ENCODE measurements at places on chromosomes 4 and X. TPM values are rescaled to one million over a fixed set of nuclear protein-coding genes. Genes with fewer than 3 reads are reported as not detected.

DNA sequence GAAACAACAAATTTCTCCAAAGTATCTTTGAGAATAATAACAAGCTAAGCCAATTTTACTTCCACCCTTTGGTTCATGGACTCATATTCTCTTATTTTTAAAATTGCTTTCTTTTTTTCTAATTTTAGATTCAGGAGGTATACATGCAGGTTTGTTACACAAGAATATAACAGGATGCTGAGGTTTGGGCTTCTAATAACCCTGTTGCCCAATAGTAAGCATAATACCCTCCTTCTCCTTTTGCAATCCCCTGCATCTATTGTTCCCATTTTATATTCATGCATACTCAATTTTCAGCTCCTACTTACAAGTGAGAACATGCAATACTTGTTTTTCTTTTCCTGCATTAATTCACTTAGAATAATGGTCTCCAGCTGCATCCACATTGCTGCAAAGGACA, 202.3 kb upstream of the FSTL5 start:
- no peak for DNase-seq

The RS1 gene
- not detected for total RNA-seq

GRCh38 chrX:71604796-71605568, 13.3 kb downstream of the CXCR3 start:
- no peak for DNase-seq

DNA sequence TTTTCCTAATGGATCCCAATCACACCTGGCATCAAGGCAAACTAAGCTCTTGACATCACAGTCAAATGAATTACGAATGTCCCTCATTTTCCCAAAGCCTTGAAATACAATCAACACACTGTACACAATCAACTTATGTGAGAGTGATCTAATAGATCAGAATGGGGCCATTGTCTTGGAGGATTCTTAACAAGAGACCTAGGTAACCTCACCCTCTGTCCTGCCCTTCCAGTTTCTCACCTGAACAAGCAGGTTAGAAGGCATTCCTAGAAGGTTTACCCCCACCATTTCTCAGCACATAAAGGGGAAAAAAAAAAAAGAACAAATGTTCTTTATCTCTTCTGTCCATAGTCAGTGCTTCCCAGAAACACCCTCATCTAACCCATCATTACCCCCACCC, 6.3 kb downstream of the SLC39A8 start:
- DNase-seq, result no peak

DNA sequence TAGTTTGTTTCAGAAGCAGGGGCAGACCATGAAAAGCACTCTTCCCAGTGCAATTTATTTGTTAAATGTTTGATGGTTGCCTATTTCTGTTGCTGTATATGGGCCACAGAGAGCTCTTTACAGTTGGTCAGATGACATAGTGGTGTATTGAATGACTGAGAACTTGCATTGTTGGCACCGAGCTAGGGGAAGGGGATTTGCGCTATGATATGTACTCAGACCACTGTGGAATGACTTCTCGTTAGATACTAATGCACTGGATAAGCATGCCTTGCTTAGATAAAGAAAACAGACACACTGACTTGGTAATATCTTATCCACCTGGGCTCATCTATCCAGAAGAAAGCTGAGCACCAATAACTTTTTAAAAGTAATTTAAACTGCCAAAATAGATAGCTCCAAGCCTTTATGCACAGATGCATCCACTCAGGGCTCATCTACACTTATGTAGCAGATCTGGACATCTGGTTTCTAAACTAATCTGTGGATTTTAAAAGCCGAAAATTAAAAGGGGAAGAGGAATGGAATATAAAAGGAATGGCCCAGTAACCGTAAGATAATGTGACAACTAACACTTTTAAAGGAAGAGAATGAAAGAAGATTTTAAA, 132.7 kb downstream of the GATB start:
- DNase-seq, result no peak

- no peak for DNase-seq
These were observed 189.1 kb upstream of the ADGRL3 start for GRCh38 chr4:61011051-61011450.

GRCh38 chr4:106764774-106765173, 271.3 kb downstream of the DKK2 start:
- no peak for DNase-seq

DNA sequence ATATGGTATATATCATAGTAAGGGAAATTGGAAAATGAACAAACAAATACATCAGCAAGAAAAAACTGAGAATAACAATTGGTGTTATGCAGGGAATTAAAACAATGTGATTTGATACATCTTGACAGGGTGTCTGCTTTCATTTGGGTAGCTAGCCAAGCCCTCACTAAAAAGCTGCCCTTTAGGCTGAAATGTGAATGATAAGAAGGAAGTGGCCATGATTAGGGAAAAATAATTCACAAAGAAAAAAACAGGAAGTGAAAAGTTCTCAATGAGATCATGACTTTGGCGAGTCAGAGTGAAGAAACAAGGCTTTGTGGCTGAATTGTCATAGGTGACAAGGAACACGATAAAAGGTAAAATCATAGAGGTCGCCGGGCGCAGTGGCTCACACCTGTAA, 675.8 kb upstream of the SLIT2 start:
- DNase-seq, result no peak

The EDA gene
- total RNA-seq, result 0.49 TPM

DNA sequence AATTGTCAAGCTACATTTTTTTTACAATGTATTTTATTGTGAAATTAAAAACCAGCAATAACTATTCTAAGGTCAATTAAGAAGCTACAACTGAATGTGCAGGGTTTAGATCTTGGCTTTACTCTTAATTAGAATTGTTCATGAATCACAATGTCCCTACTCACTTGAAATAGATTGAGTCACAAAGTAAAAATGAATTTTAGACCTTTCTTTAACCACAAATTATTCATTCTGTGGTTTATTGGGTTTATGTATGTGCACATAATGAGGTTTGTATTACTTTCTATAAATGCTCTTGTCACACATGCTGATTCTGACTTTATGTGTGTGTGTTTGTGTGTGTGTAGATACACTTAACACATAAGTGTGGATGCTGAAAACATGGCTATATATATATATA, 647.0 kb upstream of the AADAT start:
- no peak for DNase-seq

DNA sequence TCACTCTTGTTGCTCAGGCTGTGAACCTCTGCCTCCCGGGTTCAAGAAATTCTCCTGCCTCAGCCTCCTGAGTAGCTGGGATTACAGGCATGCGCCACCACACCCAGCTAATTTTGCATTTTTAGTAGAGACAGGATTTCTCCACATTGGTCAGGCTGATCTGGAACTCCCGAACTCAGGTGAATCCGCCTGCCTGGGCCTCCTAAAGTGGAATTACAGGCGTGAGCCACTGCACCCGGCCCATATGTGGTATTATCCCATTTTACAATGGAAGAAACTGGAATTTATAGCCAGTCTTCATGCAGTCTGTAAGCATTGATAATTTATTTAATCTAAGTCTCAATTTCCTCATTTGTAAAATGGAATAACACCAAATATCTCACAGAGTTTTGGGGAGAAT, 161.8 kb downstream of the GABRB1 start:
- DNase-seq, result no peak

The TIGD2 gene
- 2.3 TPM for total RNA-seq

GRCh38 chr4:7144374-7145290, 47.7 kb upstream of the SORCS2 start:
- DNase-seq, result no peak

The NALF2 gene
- total RNA-seq, result 0.11 TPM

The SAGE1 gene
- total RNA-seq, result not detected

DNA sequence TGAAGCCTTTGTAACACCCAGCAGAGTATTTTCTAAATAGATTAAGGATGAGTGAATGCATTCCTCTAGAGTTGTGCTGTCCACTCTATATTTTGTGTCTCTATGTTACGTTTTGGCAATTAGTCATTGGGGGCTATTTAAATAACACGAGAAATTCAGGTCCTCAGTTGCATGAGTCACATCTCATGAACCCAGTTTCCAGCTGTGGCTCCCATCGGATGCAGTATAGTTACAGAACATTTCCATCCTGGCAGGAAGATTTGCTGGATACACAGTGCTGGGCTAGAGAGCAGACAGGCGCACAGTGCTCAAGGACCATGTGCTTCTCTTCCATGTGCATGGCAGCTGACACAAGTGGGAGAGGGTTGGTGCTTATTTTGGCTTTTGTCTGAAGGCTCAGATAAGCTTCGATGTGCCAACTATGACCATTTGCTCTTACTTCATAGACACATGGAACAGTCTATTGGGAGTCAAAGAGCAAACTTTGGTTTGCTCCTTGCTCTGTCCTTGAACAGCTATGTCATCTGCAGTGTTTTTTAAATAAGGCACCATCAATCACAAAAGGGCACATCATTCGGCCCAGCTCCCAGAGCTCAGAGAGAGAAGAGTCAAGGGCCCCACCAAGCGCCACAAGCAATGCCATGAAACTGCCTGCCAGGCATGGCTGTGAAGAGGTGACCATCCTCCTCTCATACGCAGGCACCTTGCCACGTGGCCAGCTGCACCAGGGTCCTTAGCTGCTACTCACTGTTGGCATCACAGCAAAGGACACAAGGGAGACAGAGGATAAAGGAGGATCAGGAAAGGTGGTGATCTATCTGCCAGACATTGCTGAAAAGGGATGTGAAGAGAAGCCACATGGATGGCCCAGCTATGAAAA, 8.1 kb upstream of the STS start:
- DNase-seq, result no peak

DNA sequence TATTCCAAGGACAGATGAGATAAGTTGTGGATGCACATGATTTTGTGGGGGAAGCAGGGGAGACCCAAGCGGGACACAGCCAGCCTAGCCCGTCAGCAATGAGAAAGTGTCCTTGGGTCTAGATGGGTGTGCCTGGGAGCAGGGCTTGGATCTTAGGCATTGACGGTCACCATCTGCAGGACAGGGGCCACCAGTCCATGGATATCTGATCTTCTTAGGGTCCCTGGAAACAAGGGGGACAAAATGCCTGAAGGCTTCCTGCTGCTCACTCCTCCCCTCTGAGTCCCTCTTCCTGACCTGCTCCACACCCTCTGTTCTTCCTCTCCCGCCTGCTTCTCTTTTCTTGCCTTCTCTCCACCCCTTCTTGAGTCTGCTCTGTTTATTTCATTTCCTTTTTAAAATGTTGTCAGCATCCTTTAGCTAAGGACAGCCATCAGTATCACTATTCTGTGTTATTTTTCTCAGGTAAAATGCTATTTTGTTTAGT, 298.4 kb downstream of the RAPGEF2 start:
- no peak for DNase-seq

DNA sequence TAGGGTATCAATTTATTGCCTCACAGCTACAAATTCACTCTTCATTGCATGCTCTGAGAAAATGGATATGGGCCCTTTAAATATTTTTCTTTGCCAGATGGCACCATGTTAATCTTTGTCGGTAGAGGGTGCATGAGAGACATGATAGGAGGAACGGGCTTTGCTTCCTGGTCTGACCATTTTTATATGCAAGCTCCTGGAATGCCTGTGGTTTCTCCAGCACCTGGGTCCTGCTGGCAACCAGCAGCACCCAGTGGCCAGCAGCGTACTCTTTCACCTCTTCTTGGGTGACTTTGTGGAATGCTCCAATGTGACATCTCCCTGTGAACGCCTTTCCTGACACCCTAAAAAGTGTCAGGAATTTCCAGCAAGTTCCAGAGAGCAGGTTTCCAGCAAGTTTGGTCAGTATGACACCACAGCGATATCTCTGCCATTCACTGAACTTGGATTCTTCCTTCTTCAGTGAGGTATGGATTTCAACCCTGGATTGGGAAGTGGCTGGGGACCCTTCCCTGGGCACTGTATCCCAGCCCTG, 140.3 kb upstream of the PGRMC2 start:
- DNase-seq, result no peak

DNA sequence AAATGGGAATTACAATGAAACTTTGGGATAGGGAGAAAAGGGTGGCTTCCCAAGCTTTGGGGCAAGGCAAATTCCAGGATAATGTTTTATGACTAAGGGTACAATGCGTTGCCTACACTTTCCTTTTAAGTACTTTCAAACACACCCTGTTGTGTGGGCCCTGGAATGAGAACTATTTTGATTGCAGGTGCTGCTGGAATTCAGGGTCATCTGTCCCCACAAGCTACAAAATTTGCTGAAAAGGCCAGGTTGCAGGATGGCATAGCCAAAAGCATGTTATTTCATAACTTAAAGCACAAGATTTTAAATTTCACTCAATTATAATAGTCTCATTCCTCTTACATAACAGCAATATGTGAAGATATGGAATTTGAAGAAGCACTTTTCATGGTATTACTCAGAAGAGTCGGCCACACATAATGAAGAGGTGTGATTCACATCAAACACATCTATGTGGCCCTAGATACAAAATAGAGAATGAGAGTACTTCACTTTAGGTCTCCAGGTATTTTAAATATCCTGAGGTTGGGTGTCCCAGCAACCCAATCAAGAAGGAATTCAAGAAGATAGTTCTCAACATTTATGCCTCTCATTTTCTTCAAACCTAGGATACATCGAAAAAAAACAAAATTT, 89.3 kb downstream of the APBB2 start:
- DNase-seq, result no peak

DNA sequence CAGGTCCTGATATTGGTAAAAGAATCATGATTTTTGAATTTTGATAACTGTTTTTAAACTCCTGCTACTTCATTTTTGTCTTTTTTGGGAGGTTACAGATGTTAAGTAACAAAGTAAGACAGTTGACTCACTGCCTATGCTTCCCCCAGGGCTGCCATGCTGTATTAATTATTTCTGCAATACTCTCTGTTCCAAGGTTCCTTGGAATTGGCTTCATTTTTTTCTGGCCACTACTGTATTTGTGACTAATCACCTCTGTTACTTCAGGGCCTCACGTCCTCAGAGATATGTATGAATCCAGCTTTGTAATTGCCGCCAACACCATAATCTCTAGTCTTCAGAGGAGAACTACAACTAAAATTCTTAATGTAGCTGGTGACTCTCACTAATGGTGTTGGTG, 1729.3 kb downstream of the C4orf33 start:
- no peak for DNase-seq

GRCh38 chrX:107823456-107823855, 2.2 kb upstream of the MID2 start:
- DNase-seq, result no peak

- no peak for DNase-seq
These were observed 134.3 kb upstream of the PPARGC1A start for GRCh38 chr4:24024157-24024556.

DNA sequence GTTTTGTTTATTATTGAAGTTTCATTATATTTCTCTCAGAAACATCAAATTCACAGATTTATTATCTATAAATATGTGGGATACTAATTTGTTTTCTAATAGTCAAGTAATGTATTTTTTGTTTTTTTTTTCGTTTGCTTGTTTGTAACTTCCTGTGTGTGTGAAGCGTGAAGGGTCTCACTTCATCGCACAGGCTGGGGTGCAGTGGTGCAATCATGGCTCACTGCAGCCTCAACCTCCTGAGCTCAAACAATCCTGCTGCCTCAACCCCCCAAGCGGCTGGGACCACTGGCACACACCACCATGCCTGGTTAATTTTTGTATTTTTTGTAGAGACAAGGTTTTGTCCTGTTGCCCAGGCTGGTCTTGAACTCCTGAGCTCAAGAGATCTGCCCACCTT, 55.1 kb downstream of the SH3RF1 start:
- DNase-seq, result no peak
